ENCODE measurements at places on chromosomes 13 and 19. TPM values are rescaled to one million over a fixed set of nuclear protein-coding genes. Genes with fewer than 3 reads are reported as not detected.

DNA sequence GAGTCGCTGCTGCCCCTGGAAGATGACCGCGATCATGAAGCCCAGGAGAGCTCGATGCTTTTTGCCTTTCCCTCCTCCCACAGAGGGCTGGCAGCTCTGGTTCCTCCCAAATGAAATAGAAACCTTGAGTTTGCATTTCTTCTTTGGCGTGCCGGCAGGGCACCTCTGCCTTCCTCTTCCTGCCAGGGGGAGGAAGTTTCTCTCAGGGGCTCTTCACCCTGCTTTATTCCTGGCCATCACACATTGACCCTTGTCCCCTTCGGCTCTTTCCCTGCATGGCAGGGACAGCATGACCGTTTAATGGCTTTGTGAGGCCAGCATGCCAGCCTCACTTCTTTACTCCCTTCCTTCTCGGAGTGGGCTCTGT, 47.9 kb downstream of the ACTN4 start:
- DNase-seq = no peak

DNA sequence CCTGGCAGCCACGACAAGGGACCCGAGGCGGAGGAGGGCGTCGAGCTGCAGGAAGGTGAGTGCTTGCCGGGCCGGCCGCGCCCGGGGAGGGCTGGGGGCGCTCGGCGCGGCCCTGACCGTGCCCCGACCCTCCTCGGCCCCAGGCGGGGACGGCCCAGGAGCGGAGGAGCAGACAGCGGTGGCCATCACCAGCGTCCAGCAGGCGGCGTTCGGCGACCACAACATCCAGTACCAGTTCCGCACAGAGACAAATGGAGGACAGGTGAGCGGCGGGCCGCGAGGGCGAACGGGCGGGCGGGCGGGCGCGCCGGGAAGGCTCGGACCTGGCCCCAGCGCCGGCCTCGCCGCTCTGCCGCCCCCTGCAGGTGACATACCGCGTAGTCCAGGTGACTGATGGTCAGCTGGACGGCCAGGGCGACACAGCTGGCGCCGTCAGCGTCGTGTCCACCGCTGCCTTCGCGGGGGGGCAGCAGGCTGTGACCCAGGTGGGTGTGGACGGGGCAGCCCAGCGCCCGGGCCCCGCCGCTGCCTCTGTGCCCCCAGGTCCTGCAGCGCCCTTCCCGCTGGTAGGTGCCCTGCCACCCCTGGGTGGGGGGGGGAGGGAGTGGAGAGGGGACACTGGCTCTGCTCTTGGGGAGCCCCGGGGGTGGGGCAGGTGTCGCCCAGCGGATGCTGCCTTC, 816 bp downstream of the USF2 start:
- peak; percentile 68 for DNase-seq

DNA sequence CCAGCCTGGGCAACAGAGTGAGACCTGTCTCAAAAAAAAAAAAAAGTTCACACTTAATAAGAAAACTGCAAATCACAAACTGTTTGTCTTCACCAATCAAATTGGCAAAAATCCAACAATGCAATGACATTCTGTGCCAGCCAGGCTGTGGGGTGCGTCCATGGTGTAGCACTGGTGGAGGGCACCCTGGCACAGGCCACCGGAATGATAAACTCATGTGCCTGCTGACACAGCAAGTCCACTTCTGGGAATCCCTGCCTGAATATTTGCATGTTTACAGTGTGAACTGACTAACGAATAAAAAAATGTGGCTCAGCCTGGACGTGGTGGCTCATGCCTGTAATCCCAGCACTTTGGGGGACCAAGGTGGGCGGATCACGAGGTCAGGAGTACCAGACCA, 1.6 kb upstream of the LRRC25 start:
- DNase-seq = peak; percentile 76

GRCh38 chr19:16268676-16269319, 55.8 kb upstream of the KLF2 start:
- no peak for DNase-seq

DNA sequence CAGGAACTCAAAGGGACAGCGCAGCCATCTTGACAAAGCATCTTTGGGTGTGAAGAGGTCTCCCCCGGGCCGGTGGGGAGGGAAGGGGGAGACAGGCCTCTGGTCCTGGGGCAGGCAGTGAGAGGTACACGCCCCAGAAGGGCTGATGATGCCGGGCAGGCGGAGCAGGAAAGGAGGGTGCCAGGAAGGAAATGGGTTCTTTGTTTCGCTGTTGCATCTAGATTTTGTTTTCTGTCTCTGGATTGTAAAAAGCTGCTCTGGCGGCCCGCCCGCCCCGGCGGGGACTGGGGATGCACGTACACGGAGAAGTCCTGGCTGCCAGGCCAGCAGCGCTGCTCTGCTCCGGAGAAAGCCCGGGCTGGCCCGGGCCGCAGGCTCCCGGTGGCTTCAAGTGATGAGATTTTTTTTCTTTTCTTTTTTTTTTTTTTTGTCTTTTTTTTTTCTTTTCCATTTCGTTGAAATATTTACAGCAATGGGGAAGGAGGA, 13.2 kb upstream of the ASF1B start:
- DNase-seq = peak; percentile 3

DNA sequence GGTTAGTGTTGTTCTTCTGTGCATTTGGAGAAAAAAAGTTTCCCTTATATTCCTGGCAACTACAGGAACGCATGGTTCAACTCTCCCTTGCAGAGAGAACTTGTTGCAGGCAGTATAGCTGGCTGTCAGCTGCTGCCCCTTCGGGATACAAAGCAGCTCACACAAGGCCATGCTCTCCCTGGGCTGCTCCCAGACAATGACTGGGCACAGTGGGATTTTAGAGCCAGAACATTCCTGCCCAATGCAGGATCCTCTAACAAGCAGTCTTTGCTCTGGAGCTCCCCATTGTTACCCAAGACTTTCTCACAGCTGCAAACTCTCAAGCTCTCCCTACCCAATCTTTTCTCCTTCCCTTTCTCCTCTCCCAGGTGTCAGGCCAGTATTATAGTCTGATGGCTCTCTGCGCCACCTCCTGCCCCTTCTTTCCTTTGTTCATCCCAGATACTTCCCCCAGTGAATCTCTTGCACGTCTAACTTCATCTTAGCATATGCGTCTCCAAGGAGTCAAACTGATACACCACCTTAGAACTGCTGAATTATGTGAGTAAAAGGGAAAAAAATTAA, 27.5 kb upstream of the SERPINE3 start:
- no peak for DNase-seq

DNA sequence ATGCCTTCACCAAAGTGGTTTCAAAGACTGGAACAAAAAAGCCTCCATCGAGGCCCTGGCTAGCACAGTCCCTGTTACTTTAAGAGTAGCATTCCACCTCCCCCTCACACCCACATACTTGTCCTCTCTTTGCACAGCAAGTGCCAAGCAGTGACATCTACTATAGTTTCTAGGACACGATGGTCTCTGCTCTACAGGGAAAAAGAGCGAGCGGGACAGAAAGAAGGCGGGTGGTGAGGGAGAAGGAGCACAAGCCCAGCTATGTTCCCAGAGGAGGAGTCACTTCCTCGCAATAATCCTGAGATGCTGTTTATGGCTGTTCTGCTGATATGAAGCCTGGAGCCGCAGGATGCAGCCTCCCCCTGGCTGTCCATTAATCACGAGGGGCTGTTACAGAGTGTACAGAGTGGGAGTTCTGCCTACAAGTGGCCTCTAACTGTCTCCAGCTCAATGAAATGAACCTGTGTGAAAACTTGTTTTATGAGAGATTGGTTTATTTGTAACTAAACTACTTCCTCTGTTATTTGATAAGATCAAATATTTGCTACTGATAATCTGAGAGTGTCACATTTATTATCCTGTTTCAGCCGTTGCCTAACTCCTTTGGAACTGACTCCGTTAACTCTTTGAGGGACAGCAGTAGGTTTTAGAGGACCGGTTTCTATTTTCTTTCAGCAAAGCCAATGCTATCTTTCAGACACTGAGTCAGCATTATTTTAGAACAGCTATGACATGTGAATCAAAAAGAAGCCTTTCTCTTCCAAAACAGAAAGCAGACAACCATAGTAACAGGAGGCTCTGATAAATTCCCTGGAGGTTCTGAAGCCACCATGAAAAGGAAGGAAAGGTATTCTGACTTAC, 208.0 kb downstream of the SPRY2 start:
- peak; percentile 27 for DNase-seq

DNA sequence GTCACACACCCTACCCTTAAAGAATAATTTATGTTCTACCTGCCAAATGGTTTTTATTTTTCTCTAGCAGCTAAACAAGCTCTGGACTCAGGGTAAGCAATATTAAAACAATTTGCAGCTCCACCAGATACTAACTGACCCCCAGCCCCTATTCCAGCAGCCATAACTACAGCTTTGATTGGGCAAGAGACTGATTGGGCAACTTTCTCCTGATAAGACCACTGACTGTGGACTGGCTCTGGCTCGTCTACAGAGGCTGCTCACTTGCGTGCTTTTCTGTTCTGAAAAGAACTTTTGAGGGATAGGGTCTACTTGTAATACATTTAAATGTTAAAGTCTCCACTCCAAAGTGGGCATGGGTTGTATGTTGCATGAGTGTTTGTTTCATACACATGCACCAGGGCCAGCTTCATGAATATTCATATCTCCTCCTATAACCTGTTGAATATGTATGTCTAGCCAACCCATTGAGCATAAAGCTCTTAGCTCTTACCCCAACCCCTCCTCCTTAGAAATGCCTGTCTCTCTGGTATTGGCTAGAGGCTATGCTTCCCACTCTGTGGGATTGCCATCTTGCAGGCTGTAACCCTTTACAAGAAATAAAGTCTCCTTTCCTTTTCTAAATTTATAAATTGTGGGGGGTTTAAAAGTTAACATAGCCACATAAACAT, 19.9 kb downstream of the OR7A5 start:
- DNase-seq = no peak

- DNase-seq = no peak
Observed at GRCh38 chr13:46637213-46637612, 84.2 kb downstream of the LRCH1 start.

GRCh38 chr19:53898636-53899341, 10.3 kb upstream of the CACNG7 start:
- DNase-seq = no peak

GRCh38 chr19:5973867-5974635, 3.9 kb downstream of the RANBP3 start:
- DNase-seq = peak; percentile 54

GRCh38 chr13:93398167-93399035, 171.8 kb downstream of the GPC6 start:
- DNase-seq = peak; percentile 8

DNA sequence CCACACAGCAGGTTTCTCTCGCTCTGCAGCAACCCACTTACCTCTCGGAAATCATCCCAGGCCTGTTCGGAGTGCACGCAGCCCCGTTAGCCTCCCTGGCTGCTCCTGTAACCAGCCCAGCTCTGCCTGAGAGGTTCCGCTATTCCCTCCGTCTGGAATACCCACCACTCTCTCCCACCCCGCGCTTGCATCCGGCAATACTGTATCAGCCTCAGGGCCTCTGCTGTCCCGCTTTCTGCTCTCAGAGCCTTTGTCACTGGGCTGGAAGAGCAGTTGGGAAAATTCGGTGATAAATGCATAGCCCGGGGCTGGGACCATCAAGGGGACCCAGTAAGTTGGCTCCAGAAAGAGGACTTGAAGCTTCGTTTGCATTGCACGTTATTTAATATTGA, 759 bp upstream of the TLE6 start:
- DNase-seq = no peak

DNA sequence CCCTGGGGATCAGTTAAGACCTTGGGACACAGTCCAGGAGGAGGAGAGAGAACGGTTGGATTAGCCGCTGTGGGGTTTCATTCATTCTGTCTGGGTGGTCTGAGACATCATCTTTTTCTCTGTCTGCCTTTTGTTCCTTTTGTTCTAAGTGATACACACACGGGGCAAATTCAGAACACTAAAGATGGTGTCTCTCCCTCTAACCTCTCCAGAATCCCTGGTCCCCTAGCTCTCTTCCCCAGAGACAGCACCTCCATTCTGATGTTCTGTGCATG, 5.0 kb downstream of the BICRA start:
- no peak for DNase-seq

- peak; percentile 48 for DNase-seq
Observed at GRCh38 chr19:45049073-45049736, 10.4 kb downstream of the CLASRP start.

DNA sequence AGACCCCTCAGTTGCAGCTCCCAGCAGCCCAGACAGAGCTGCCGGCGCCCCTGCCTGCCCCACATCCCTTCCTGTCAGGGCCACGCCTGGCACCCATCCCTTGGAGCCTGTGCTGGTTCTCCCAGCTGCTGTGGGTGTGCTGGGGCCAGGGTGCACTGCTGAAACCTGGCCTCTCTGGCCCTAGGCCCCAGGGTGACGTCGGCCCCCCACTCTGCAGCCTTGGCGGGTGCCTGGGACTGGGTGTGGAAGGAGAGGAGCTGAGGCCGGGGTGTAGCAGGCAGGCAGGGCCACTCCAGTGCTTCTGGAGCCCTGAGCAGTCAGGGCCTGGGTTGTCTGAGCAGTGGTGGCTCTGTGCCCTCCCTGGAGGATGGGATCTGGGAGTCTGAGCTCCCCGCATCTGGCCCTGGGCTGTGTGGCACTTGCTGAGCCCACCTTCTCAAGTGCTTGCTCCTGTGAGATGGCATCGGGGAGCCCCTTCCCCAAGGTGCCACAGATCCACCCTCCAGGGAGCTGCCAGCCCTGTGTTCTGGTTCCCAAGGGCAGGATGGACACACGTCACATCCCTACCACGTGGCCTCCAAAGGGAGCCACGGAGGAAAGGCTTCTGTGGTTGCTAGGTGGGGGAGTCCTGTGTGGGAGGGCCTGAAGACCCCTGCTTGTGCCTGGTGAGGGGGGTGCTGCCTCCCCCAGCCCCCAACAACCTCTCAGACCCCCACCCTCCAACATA, 5.2 kb downstream of the PLEKHJ1 start:
- no peak for DNase-seq

DNA sequence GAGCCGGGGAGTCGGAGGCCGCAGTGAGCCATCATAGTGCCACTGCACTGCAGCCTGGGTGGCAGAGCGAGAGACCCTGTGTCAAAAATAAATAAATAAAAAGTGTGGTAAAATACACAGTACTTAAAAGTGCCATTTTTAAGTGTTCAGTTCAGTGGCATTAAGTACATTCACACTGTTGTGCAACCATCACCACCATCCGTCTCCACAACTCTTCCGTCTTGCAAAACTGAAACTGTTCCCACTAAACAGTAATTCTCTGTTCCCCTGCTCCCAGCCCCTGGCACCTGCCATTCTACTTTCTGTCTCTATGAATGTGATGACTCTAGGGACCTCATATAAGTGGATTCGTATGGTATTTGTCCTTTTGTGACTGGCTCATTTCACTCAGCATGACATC, 13.3 kb downstream of the SLC25A42 start:
- no peak for DNase-seq

GRCh38 chr19:16899566-16900075, 10.8 kb downstream of the F2RL3 start:
- peak; percentile 8 for DNase-seq

- DNase-seq = no peak
Observed at GRCh38 chr19:52961981-52962380, 700 bp downstream of the ZNF816 start.

GRCh38 chr13:41502673-41503072, 45.3 kb downstream of the RGCC start:
- DNase-seq = no peak

GRCh38 chr13:59745392-59745788, 418.3 kb downstream of the DIAPH3 start:
- DNase-seq = peak; percentile 49

- peak; percentile 99 for DNase-seq
Observed at GRCh38 chr13:75705395-75705794, 69.3 kb downstream of the LMO7 start.

TPTE2 gene
- not detected for total RNA-seq

PTGER1 gene
- total RNA-seq = 1.5 TPM

IQCN gene
- total RNA-seq = not detected

ZNF560 gene
- total RNA-seq = 0.38 TPM

ALOX5AP gene
- total RNA-seq = not detected

CGB1 gene
- total RNA-seq = not detected

KIR2DL1 gene
- not detected for total RNA-seq

RFPL4A gene
- total RNA-seq = not detected

MRPS31 gene
- 11.3 TPM for total RNA-seq

Measured in bronchial epithelial cell (primary cell).